ENCODE measurements at places on chromosomes 1 and 21. TPM values are rescaled to one million over a fixed set of nuclear protein-coding genes. Genes with fewer than 3 reads are reported as not detected.

The THBS3 gene
- polyA plus RNA-seq = 12.9 TPM

The VPS72 gene
- 28.2 TPM for polyA plus RNA-seq

The ID3 gene
- polyA plus RNA-seq = 24.4 TPM

The CD1D gene
- 0.27 TPM for polyA plus RNA-seq

The PRCC gene
- 41.8 TPM for polyA plus RNA-seq

The MYBPH gene
- polyA plus RNA-seq = not detected

The OR2AK2 gene
- polyA plus RNA-seq = not detected

The NUP210L gene
- polyA plus RNA-seq = 0.02 TPM

The RHD gene
- polyA plus RNA-seq = not detected

The FBXO2 gene
- 7.6 TPM for polyA plus RNA-seq

The PCP4L1 gene
- 10.0 TPM for polyA plus RNA-seq

The AMY1C gene
- polyA plus RNA-seq = not detected

The LENEP gene
- 0.22 TPM for polyA plus RNA-seq

The TRAF5 gene
- polyA plus RNA-seq = 4.9 TPM

The INAVA gene
- 39.4 TPM for polyA plus RNA-seq

The AHCYL1 gene
- polyA plus RNA-seq = 34.7 TPM

The ARHGEF10L gene
- 64.4 TPM for polyA plus RNA-seq

The SLC30A2 gene
- polyA plus RNA-seq = not detected

The LSS gene
- 41.9 TPM for polyA plus RNA-seq

The AZIN2 gene
- polyA plus RNA-seq = 0.63 TPM

The GCSAML gene
- polyA plus RNA-seq = 0.06 TPM

The MIXL1 gene
- not detected for polyA plus RNA-seq

The RAB7B gene
- 19.4 TPM for polyA plus RNA-seq

The TMOD4 gene
- 0.14 TPM for polyA plus RNA-seq

The SUSD4 gene
- polyA plus RNA-seq = 39.5 TPM

The CACYBP gene
- polyA plus RNA-seq = 24.2 TPM

The FAM72A gene
- polyA plus RNA-seq = 3.1 TPM

The METTL13 gene
- 5.8 TPM for polyA plus RNA-seq

The ALX3 gene
- 0.04 TPM for polyA plus RNA-seq

The HIPK1 gene
- polyA plus RNA-seq = 14.5 TPM

The PMVK gene
- 68.9 TPM for polyA plus RNA-seq

The CD247 gene
- 1.6 TPM for polyA plus RNA-seq

The THEM5 gene
- 1.7 TPM for polyA plus RNA-seq

The FAM78B gene
- 0.24 TPM for polyA plus RNA-seq

The SAMD13 gene
- polyA plus RNA-seq = 0.59 TPM

The UBXN10 gene
- polyA plus RNA-seq = 0.35 TPM

The CDC20 gene
- polyA plus RNA-seq = 33.1 TPM

The CNN3 gene
- polyA plus RNA-seq = 104 TPM

The SV2A gene
- 0.67 TPM for polyA plus RNA-seq

All from esophagus (tissue), 2 donors.